ENCODE measurements at places on chromosomes 1 and 21. TPM values are rescaled to one million over a fixed set of nuclear protein-coding genes. Genes with fewer than 3 reads are reported as not detected.
A peak's percentile ranks its signal among the peaks of the same experiment; 100 is the strongest.

Gene UMODL1
- not detected for total RNA-seq

DNA sequence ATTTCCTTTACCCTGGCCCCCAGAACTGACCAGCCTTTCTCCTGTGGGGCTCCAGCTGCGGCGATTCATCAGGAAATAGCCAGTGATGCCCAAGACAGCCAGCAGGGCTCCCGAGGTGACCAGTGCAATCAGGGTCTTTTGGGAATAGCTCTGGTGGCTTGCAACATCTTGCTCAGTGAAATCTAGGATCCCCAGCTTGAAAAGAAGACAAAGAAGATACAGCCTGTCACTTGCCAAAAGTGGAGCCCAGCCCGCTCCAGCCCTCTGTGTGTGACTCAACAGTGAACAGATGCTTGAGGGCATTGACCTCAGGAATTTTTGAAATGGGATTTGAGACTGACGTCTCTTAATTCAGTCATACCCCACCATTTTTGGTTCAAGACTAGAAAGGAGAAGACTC lies 22.3 kb downstream of the CD34 start:
- peaks cover 5% of the 10 kb centered on the region for H3K36me3 ChIP-seq
- peak; percentile 90 for DNase-seq
- no peak overlapping the region for H3K4me3 ChIP-seq

- no peak for DNase-seq
- peak within 1 kb of the TSS; percentile 95 for H3K27ac ChIP-seq
- H3K4me1 ChIP-seq, result peaks cover 52% of the 10 kb centered on the region
- H3K4me3 ChIP-seq, result peak within 1 kb of the TSS; percentile 87
- H3K27me3 ChIP-seq, result no peaks in the 10 kb centered on the region
These were observed at the start of gene PTPRF for GRCh38 chr1:43530483-43531106. Gene PTPRF (plus strand): TSS chr1:43530883. CDS start chr1:43545076, 14,193 bp downstream.

GRCh38 chr1:66399888-66400529 lies 133.9 kb upstream of the SGIP1 start:
- no peaks in the 10 kb centered on the region for H3K36me3 ChIP-seq
- no peaks in the 10 kb centered on the region for H3K27me3 ChIP-seq
- H3K4me1 ChIP-seq, result peaks cover 27% of the 10 kb centered on the region
- H3K27ac ChIP-seq, result no peak overlapping the region

- peak overlapping the region; percentile 66 for H3K27ac ChIP-seq
- no peaks in the 10 kb centered on the region for H3K36me3 ChIP-seq
- no peak overlapping the region for H3K4me3 ChIP-seq
- H3K27me3 ChIP-seq, result peaks cover 3% of the 10 kb centered on the region
These were observed 161.2 kb downstream of the PSMG1 start for GRCh38 chr21:39022035-39022434.

GRCh38 chr1:231899713-231900435 lies 273.3 kb downstream of the DISC1 start:
- no peak for DNase-seq
- no peak overlapping the region for H3K4me3 ChIP-seq
- H3K27ac ChIP-seq, result no peak overlapping the region
- H3K36me3 ChIP-seq, result no peaks in the 10 kb centered on the region

GRCh38 chr1:13967707-13968106 lies 267.7 kb downstream of the PRDM2 start:
- H3K4me1 ChIP-seq, result peaks cover 5% of the 10 kb centered on the region
- DNase-seq, result no peak
- no peaks in the 10 kb centered on the region for H3K27me3 ChIP-seq
- H3K27ac ChIP-seq, result no peak overlapping the region

Gene TDRD5
- 0.64 TPM for total RNA-seq

Gene PALMD
- total RNA-seq, result 111 TPM

Gene FMO2
- total RNA-seq, result 23.1 TPM

GRCh38 chr21:41671212-41671762 lies 95.6 kb downstream of the RIPK4 start:
- peaks cover 21% of the 10 kb centered on the region for H3K4me1 ChIP-seq
- no peaks in the 10 kb centered on the region for H3K36me3 ChIP-seq
- no peak overlapping the region for H3K27ac ChIP-seq
- DNase-seq, result no peak
- H3K4me3 ChIP-seq, result no peak overlapping the region
- peaks cover 2% of the 10 kb centered on the region for H3K27me3 ChIP-seq

GRCh38 chr21:16102113-16102512 lies 372.3 kb downstream of the USP25 start:
- no peak for DNase-seq
- H3K36me3 ChIP-seq, result no peaks in the 10 kb centered on the region
- no peak overlapping the region for H3K4me3 ChIP-seq
- H3K27me3 ChIP-seq, result no peaks in the 10 kb centered on the region
- no peaks in the 10 kb centered on the region for H3K4me1 ChIP-seq
- no peak overlapping the region for H3K27ac ChIP-seq

DNA sequence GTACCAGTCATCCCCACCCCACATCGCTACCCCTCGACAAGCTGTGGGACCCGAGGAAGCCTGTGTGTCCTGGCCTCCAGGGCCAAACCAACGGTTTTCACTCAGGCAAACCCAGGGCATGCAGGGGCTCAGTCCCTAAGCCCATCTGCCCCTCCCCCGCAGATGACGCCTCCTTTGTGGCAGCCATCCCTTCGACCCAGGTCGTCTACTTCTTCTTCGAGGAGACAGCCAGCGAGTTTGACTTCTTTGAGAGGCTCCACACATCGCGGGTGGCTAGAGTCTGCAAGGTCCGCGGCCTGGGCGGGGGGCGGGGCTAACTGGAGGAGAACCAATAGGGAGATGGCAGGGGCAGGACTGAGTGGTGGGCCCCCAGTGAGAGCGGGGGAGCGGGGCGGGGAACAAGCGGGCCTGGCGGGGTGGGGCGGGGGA lies 7.4 kb downstream of the SEMA4A start:
- H3K4me3 ChIP-seq, result peak overlapping the region; percentile 52
- peaks cover 50% of the 10 kb centered on the region for H3K36me3 ChIP-seq
- H3K27ac ChIP-seq, result peak overlapping the region; percentile 76

Gene EPS15
- total RNA-seq, result 83.5 TPM

DNA sequence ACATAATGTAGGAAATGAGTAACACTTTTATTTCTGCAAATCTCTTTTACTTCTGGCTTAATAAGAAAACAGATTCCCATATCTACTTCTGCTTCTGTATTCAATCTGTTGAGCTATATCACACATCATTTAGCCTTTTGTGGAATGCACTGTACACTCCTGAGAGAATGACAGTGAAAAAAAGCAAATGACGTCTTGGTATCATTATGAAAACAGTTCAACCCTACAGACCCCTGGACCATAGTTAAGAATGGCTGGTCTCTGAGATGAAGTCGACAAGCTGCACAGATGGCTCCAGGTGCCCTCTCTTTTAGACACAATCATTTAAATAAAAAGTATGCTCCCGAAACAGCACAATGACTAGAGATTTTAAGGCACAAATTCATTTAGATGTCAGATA lies 247.0 kb downstream of the RERE start:
- no peak overlapping the region for H3K4me3 ChIP-seq
- no peak for DNase-seq

DNA sequence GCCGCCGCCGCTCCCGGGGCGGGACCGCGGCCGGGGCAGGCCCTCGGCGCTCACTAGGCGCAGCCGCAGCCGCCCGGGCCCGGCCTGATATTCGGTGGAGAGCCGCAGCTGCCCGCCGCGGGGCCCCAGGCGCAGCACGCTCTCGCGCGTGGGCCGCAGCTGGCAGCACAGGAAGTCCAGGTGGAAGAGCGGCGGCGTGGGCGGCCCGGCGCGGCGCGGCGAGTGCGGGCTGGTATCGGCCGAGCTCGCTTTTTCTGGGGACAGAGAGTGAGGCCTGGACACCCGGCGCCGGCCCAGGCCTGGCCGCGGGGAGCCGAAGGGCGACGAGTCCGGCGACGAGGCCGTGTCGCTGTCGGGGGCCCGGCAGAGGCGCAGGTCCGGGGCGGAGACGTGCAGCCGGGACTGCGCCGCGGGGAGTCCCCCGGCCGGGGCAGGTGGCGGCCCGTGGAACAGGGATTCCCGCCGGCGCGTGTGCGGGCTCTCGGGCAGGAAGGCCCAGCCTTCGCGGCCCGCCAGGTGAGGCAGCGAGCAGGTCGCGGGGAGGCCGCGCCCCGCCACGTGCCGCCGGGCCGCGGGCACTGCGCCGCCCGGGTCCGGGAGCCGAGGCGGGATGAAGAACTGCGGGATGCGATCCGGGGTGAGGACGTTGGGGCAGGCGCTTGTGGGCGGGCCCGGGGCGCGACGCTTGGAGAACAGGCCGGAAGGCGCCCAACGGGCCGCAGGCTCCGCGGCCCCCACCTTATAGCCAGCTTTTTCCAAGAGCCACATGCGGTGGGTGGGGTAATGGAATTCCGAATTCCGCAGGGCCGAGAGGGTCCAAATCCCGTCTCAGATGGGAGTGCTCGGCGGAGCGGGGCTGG lies 1.2 kb downstream of the C2CD4D start:
- peak overlapping the region; percentile 48 for H3K4me3 ChIP-seq
- peaks cover 56% of the 10 kb centered on the region for H3K4me1 ChIP-seq
- H3K27me3 ChIP-seq, result peaks cover 12% of the 10 kb centered on the region
- H3K27ac ChIP-seq, result peak overlapping the region; percentile 91

DNA sequence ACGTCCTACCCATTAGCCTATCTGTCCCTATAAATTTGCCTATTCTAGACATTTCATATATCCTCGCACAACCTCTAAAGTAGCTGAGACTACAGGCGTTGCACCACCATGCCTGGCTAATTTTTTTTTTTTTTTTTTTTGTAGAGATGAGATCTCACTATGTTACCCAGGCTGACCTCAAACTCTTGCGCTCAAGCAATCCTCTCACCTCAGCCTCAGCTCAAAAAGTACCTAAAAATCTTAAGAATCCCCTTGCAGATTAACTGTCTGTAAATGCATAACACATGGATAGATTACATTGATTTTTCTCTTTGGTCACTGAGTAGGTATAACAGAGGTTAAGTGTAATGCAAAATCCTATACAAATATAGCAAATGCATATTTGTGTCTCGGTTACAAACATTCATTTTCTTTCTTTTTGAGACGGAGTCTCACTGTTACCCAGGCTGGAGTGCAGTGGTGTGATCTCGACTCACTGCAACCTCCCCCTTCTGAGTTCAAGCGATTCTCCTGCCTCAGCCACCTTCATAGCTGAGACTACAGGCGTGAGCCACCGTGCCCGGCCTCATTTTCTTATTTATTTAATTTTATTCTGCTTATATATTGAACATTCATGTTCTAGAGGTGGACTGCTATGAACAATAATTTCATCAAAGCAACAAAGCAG lies 2.3 kb downstream of the HORMAD1 start:
- H3K27ac ChIP-seq, result no peak overlapping the region
- DNase-seq, result no peak
- no peaks in the 10 kb centered on the region for H3K4me1 ChIP-seq
- no peaks in the 10 kb centered on the region for H3K36me3 ChIP-seq
- no peak overlapping the region for H3K4me3 ChIP-seq

GRCh38 chr1:154104433-154105082 lies 50.3 kb downstream of the NUP210L start:
- no peaks in the 10 kb centered on the region for H3K36me3 ChIP-seq
- no peak overlapping the region for H3K27ac ChIP-seq
- H3K4me1 ChIP-seq, result no peaks in the 10 kb centered on the region
- DNase-seq, result no peak

GRCh38 chr1:31762726-31763670 lies 1.1 kb downstream of the ADGRB2 start:
- H3K27ac ChIP-seq, result no peak overlapping the region
- no peak for DNase-seq

DNA sequence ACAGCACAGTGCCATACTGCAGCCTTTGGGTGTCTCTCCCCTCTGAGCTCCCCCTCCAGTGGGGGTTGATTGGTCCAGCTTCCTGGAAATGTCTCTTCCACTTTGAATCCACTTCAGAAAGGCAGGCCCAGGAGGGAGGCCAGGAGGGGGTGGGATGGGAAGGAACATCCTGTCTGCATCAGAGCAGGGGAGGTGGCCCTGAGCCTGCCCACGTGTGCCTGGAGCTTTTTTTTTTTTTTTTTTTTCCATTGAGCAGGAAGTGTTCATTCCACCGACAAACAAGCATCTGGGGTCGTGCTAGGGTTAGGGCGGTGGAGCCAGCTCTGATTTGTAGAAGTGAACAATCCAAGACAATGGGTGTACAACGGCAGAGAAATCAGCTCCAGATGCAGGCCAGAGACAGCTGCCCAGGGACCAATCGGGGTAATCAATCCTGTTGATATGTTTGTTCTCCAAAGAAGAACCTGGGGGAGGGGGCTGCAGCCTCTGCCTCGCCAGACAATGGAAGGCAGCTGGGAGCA lies 93.3 kb downstream of the SSBP3 start:
- no peaks in the 10 kb centered on the region for H3K36me3 ChIP-seq
- no peak overlapping the region for H3K4me3 ChIP-seq
- H3K27me3 ChIP-seq, result no peaks in the 10 kb centered on the region
- H3K27ac ChIP-seq, result no peak overlapping the region

DNA sequence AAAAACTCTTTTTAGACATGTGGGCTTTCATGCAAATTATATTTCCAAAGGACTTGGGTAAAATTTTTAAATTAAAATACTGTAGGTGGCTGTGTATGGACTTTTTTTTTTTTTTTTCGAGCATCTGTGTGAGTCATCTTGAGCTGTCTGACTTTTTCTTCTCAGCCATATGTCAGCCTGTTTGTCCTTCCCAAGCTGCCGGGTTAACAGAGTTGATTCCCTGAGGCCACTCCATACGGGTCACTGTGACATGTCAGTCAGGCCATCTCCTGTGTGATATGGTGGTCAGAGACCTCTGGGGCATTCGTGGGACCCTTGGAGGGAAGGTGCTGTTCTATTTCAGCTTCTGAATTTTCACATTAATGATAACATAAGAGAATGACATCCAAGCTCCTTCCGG lies 148.3 kb downstream of the KCNJ6 start:
- H3K4me3 ChIP-seq, result no peak overlapping the region
- no peaks in the 10 kb centered on the region for H3K36me3 ChIP-seq
- H3K4me1 ChIP-seq, result peaks cover 11% of the 10 kb centered on the region
- no peaks in the 10 kb centered on the region for H3K27me3 ChIP-seq
- no peak overlapping the region for H3K27ac ChIP-seq
- no peak for DNase-seq

Gene CCSAP
- total RNA-seq, result 33.1 TPM

- H3K27ac ChIP-seq, result no peak overlapping the region
- H3K4me3 ChIP-seq, result no peak overlapping the region
- H3K4me1 ChIP-seq, result no peaks in the 10 kb centered on the region
These were observed 178.9 kb upstream of the GREM2 start for GRCh38 chr1:240790856-240791255.

- H3K4me3 ChIP-seq, result no peak overlapping the region
- peak; percentile 59 for DNase-seq
- no peak overlapping the region for H3K27ac ChIP-seq
These were observed 7.7 kb upstream of the SPATC1L start for GRCh38 chr21:46191686-46192575.

- H3K27ac ChIP-seq, result no peak overlapping the region
- H3K27me3 ChIP-seq, result no peaks in the 10 kb centered on the region
- no peak overlapping the region for H3K4me3 ChIP-seq
- H3K36me3 ChIP-seq, result peaks cover 10% of the 10 kb centered on the region
- H3K4me1 ChIP-seq, result peaks cover 3% of the 10 kb centered on the region
These were observed 14.1 kb downstream of the SLC19A1 start for GRCh38 chr21:45528028-45528705.

DNA sequence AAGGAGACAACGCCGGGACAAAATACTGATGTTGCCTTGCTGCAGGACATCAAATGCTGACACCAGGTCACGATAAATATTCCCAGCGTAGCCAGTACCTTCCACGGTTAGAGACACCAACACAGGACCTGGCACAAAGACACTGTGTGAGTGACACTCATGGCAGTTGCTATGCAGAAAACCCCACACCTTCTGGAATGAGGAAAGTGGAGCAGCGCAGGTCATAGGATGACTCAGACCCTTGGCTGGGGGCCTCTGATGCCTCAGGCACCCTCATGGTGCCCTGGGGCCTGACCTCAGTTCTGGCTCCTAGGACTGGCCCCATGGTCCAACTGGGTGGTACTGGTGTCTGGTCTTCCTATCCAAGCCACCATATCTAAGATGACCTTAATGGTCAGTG lies 7.0 kb downstream of the DCST2 start:
- H3K4me1 ChIP-seq, result peaks cover 13% of the 10 kb centered on the region
- no peaks in the 10 kb centered on the region for H3K27me3 ChIP-seq
- no peak for DNase-seq
- no peak overlapping the region for H3K4me3 ChIP-seq
- no peak overlapping the region for H3K27ac ChIP-seq
- H3K36me3 ChIP-seq, result no peaks in the 10 kb centered on the region

Measured in suprapubic skin (tissue), 4 donors.